Globus pallidus (tissue), 1 donor: ENCODE measurements at places on chromosomes 4 and X.

DNA sequence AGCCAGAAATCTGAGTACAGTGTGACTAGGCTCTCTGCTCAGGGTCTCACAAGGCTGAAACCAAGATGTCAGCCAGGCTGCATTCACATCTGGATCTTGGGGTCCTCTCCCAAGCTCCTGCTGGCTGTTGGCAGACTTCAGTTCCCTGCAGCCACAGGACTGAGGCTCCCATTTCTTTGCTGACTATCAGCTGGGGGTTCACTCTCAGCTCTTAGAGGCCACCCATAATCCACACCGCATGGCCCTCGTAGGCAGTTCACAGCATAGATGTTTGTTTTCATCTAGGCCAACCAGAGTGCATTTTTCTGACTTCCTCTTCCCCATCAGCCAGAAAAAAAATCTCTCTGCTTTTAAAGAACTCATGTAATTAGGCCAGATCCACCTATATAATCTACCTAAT, 8.2 kb upstream of the WDR44 start:
- no peak for DNase-seq

- no peak for DNase-seq
Observed at GRCh38 chrX:17425136-17425535, 50.1 kb downstream of the NHS start.

DNA sequence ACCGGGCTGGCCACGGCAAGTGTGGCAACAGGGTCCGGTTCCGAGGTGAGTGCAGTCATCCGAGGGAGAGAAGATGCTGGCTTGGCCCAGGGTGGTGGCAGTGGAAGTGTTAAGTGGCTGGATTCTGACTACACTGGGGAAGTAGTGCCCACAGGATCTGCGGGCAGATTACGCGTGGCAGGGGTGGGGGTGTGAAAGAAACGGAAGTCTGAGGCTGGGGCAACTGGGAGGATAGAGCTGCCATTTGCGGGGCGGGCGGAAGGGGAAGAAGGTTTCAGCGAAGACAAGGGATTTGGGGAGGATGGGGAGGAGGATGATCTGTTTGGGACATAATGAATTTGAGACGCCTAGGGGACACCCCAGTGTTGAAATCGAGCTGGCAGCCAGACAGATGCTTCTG, 5.3 kb downstream of the RS1 start:
- DNase-seq, result no peak

DNA sequence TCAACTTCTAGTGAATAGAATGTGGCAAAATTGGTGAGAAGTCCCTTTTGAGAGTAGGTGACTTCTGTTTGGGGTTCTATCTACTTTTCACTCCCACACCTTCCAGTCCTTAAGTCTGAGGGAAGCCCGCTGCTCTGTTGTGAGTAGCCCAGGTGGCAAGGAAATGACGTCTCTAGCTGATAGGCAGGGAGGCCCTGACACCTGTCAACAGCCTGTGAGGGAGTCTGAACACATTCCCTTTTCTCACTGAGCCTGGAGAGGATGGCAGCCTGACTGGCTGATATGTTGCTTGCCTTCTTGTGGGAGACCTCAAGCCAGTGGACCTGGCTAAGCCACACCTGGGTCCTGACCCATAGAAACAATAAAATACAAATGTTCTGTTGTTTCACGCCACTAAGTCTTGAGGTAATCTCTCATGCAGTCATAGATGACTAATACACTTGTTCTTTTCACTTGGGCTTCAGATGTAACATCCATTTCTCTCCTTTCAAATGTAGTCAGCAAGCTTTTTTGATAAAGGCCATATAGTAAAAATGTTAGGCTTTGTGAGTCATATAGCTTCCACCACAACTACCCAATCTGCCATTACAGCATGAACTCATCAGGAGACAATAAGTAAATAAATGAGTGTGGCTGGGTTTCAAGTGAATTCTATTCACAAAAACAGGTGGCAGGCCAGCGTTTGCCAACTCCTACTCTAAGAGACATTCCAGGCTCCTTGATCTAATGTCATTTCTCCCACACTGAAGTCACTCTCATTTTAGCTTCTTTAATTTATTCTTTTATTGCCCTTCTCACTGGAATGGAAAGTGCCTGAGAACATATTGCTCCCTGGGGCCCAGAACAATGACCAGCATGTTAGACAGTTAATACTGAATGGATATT, 265.1 kb upstream of the MAD2L1 start:
- DNase-seq, result no peak

DNA sequence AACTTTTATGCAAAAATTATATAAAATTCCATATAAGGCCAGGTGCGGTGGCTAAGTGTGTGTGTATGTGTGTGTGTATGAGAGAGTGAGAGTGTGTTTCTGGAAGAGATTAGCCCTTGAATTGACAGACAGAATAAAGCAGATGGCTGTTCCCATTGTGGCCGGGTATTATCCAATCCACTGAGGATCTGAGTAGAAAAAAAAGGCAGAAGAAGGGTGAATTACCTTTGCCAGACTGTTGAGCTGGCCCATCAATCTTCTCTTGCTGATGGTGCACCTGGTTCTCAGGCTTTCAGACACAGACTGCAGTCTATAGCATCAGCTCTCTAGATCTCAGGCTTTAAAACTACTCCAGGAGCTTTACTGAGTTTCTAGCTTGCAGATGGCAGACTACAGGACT, 92.2 kb upstream of the SLIT2 start:
- DNase-seq, result no peak

DNA sequence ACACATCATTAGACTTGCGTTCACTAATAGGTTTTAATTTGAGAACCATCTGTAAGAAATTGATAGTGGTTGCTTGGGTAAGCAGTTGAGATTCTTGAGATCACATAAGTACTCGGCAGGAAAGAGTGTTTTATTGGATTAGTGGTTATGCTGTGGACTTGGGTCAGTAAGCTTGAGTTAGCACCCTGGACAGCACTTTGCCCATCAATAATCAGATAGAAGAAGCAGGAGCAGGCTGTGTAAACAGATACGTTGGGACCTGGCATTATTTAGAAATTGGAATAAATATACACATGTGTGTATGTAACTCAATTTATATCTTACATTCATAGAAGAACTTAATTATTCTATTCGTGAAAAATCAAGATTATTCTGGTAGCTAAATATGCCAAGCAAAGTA, 357.5 kb upstream of the SMIM31 start:
- no peak for DNase-seq

DNA sequence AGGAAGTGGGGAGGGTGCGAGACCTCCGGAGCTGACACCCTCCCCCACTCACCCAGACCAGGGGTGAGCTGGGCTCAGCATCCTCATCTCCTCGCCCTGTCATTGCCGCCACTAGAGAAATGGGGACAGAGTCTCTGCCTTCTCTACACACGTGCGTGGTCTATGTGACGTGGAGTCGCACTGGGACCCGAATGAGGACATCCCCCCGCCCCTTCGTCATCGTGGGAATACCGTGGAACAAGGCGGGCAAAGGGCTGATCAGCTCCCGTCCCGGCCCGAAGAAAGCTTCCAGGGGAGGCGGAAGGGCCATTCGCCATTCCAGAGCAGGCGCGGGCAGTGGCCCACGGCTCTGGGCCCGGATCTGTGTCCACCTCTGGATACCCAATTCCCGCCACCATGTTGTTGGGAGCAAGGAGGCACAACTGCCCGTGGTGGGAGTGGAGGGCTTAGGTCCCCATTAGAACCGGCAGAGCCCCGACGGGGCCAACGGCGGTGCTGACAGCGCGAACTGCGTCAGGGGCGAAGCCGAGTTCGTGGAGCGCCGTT, 12.0 kb downstream of the HMX1 start:
- no peak for DNase-seq

GRCh38 chrX:17520016-17520615, 145.1 kb downstream of the NHS start:
- no peak for DNase-seq

GRCh38 chr4:102452854-102453253, 48.3 kb upstream of the NFKB1 start:
- DNase-seq, result no peak

GRCh38 chrX:13077168-13077567, 32.7 kb upstream of the FAM9C start:
- DNase-seq, result no peak

GRCh38 chrX:53088136-53088974, 5.6 kb upstream of the KANTR start:
- DNase-seq, result no peak

- no peak for DNase-seq
Observed at GRCh38 chr4:42159271-42160001, 7.0 kb upstream of the BEND4 start.

DNA sequence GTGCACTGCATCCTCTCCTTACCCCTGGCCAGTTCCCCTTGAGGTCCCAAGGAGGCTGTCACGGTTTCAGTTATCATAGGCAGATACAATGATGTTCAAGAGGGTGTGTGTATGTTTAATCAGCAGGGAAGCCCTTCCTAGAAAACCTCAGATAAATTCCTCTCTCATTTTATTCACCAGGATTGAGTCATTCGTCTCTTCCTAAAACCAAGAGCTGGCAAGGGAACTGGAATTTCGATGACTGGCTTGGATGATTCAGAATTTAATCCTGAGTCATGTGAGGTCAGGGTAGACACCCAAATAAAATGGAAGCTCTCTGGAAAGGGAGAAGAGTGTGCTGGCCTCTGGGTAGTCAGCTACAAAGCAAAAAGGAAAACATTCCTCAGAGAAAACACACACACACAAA, 106.2 kb upstream of the RAPGEF2 start:
- DNase-seq, result no peak

- no peak for DNase-seq
Observed at GRCh38 chr4:121952290-121952689, 430 bp upstream of the TRPC3 start.

GRCh38 chrX:37958525-37959211, 47.7 kb upstream of the SYTL5 start:
- DNase-seq, result no peak

GRCh38 chr4:44118971-44119680, 329.5 kb downstream of the KCTD8 start:
- DNase-seq, result no peak

DNA sequence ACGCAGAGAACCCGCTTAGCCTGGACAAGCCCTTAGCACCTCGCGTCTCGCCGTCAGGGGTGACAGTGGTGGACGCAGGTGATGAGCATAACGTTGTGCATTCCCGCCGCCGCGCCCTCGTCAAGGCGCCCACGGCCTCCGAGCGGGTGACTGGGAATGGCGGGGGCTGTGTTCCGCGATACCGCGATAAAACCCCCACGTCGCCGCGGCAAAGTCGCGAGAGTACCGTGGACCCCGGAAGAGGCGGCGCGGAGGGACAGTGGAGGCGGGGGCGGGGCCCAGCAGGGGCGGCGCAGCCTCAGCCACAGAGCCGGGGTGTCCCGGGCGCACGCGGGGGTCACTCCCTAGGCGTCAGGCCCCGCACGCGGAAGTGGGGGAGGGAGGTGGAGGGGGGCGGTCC, 53.8 kb downstream of the ZFYVE28 start:
- DNase-seq, result peak; percentile 21

GRCh38 chrX:52865343-52865998, 2.4 kb downstream of the XAGE3 start:
- DNase-seq, result no peak

DNA sequence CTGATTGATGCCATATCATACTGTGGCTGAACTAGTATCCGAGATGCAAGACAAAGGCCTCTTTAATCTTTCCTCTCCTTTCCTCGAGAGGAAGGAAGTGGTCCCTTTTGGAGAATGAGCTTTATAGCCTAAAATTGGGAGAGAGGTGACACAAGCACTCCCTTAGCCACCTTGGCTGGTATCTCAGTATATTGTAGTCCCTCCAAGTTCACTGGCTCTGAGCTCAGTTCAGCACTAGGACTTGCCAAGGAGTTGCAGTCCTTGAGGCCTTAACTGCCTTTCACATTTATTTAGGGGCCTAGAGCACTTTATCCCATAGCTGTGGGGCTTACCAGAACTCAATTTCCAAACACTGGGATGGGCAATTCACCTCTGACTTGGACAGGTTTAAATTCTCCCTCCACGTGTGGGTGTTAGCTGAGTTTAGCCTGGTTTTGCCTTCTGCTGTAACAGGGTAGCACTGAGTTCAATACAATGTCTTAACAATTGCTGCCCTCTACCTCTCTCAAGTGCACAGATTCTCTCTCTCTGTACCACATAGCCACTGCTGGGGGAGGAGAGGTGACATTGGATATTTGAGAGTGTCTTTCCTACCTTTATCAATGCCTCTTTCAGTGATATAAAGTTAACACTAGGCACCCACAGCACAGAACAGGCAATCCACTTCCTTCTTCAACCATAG, 216.4 kb downstream of the TECRL start:
- peak; percentile 3 for DNase-seq

- DNase-seq, result no peak
Observed at GRCh38 chr4:2545321-2546013, 9.0 kb downstream of the FAM193A start.

GRCh38 chr4:74159143-74159709, 1.3 kb downstream of the MTHFD2L start:
- no peak for DNase-seq

GRCh38 chr4:186852964-186853391, 129.3 kb upstream of the FAT1 start:
- no peak for DNase-seq

- no peak for DNase-seq
Observed at GRCh38 chr4:40702137-40702799, 47.5 kb upstream of the NSUN7 start.

DNA sequence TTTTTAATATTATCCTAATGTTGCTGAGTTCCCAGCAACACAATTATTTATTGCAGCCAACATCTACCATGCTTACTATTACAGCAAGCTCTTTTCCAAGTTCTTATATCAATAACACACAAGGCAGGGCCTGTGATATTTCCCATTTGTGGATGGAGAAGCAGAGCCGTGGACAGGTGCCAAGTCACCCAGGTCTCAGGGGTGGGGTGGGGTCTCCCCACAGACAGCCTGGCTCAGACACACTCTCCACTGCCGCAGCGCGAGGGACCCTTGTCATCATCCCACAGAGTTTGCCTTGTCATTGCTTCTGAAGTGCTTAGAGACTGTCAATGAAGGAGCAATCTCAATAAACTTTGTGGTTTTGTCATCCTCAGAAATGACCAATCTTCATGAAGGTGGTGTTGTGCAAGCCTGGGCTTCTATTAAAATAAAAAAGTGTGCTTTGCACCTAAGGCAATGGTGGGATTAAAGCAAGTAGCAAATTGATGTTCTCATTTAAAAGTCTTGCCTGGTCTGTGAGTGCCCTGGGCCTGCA, 76.1 kb downstream of the SORBS2 start:
- no peak for DNase-seq

GRCh38 chrX:24243692-24244091, 70.2 kb downstream of the SUPT20HL2 start:
- no peak for DNase-seq

- no peak for DNase-seq
Observed at GRCh38 chr4:37463033-37463856, 218.7 kb downstream of the NWD2 start.

DNA sequence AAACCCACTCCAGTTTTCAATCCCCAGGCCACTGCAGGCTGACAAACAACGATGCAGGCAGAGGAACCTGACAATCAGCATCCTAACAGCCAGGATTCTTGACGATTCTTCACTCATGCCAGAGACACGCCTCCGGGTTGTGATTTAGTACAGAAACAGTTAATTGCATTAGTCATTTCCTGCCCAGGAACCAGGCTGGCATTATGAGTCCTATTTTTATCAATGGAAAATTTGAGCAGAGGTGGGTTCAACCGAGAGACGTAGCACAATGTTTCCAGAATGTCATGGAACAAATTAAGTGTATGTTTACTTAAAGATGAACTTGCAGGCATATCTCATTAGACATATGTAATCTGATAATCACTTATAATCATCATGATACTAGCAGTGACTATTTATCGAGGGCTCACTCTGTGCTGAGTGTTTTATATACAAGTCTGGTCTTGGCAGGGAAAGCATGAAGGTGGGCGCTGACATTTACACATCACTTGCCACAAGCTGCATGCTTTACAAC, 159.7 kb downstream of the NSUN7 start:
- no peak for DNase-seq
